MCF 10A (cell line): ENCODE measurements at places on chromosomes 3 and 15. TPM values are rescaled to one million over a fixed set of nuclear protein-coding genes. Genes with fewer than 3 reads are reported as not detected.

SAXO2 gene
- 3.9 and 4.2 TPM in 2 replicates for total RNA-seq

DNA sequence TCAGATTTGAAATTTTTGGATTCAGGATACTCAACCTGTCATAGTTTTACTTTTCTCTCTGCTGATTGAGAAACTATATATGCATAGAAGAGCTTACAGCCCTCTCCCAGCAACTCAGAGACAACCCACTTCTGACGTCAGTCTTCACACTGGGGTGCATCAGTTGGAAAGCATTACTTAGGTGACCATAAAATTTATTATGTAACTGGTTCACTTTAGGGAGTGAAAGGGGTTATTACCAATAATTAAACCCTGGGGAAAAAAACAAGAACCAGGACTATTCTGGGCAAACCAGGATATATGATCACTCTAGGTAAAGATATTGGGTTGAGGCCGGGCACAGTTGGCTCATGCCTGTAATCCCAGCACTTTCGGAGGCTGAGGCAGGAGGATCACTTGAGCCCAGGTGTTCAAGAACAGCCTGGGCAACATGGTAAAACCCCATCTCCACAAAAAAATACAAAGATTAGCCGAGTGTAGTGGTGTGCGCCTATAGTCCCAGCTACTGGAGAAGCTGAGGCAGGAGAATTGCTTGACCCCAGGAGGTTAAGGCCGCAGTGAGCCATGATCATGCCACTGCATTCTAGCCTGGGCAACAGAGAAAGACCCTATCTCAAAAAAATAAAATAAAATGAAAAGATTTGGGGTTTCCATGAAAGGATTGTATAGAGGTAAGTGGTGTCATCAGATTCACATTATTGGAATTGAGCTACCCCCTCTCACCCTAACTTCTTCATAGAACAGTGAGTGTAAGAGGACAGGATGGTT is 27.1 kb downstream of the HES1 start:
- no peak overlapping the region for H3K4me3 ChIP-seq
- H3K4me1 ChIP-seq, result peaks cover 9% of the 10 kb centered on the region
- no peak overlapping the region for H3K27ac ChIP-seq
- DNase-seq, result no peak

GRCh38 chr3:148546959-148547358 is 150.7 kb upstream of the AGTR1 start:
- H3K27ac ChIP-seq, result no peak overlapping the region
- H3K4me3 ChIP-seq, result no peak overlapping the region
- DNase-seq, result no peak
- no peaks in the 10 kb centered on the region for H3K36me3 ChIP-seq
- peaks cover 30% of the 10 kb centered on the region for H3K27me3 ChIP-seq

CHST13 gene
- total RNA-seq, result not detected in 2 replicates

- no peak overlapping the region for H3K27ac ChIP-seq
- no peaks in the 10 kb centered on the region for H3K27me3 ChIP-seq
- DNase-seq, result no peak
- H3K36me3 ChIP-seq, result no peaks in the 10 kb centered on the region
Observed at GRCh38 chr3:20123131-20123652, 62.8 kb downstream of the SGO1 start.

SPINT1 gene
- total RNA-seq, result 57.9 and 68.6 TPM in 2 replicates

LEO1 gene
- 24.2 and 29.3 TPM in 2 replicates for total RNA-seq

- peaks cover 29% of the 10 kb centered on the region for H3K4me1 ChIP-seq
- H3K27me3 ChIP-seq, result no peaks in the 10 kb centered on the region
- no peak for DNase-seq
- peaks cover 16% of the 10 kb centered on the region for H3K36me3 ChIP-seq
- peak overlapping the region; percentile 89 for H3K4me3 ChIP-seq
Observed at GRCh38 chr3:48990636-48991469, 812 bp downstream of the P4HTM start.

GRCh38 chr3:81910244-81910852 is 148.9 kb upstream of the GBE1 start:
- H3K4me3 ChIP-seq, result no peak overlapping the region
- peak; percentile 69 for DNase-seq
- H3K27ac ChIP-seq, result no peak overlapping the region
- no peaks in the 10 kb centered on the region for H3K27me3 ChIP-seq

DNA sequence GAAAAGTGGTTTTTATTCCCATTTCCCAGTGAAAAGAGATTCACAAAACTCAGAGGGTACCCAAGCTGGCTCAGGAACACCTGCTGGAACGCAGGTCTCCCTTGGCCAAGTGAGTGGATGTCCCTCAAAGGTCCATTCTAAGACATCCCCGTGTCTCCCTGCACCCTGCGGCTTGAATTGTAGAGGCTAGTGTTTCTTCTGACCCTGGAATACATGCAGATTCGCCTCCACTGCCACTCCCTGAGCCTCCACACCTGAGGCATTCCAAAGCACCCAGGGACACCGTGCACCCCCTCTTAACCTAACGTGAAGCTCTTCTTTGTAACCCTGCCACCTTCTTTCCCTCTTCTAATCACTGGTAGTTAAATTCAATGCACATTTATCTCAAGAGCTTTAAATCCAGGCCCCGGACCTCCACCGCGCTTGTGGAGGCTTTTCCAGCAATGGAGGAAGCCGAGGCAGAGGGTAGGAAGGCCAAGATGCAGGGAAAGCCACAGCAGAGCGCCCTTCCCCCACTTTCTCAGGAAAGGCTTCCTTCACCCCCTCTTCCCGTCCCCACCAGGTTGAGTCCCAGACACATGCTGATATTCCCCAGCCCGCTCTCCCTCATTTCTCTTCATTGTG is 590 bp upstream of the ITGA11 start:
- H3K36me3 ChIP-seq, result no peaks in the 10 kb centered on the region
- no peak overlapping the region for H3K27ac ChIP-seq
- DNase-seq, result no peak
- H3K4me1 ChIP-seq, result peaks cover 8% of the 10 kb centered on the region
- peaks cover 73% of the 10 kb centered on the region for H3K27me3 ChIP-seq

GRCh38 chr3:140559546-140559945 is 118.3 kb upstream of the TRIM42 start:
- DNase-seq, result no peak
- no peak overlapping the region for H3K4me3 ChIP-seq
- peaks cover 8% of the 10 kb centered on the region for H3K4me1 ChIP-seq
- no peak overlapping the region for H3K27ac ChIP-seq

DNA sequence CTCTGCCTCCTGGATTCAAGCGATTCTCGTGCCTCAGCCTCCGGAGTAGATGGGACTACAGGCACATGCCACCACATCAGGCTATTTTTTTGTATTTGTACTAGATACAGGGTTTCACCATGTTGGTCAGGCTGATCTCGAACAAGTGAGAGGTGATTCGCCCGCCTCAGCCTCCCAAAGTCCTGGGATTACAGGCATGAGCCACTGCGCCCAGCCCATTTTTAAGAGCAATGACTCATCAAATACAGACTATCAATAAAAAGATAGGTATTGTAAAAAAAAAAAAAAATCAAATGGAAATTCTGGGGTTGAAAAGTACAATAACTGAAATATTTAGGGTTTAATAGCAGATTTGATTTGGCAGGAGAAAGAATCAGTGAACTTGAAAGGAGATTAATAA is 129.0 kb downstream of the TJP1 start:
- DNase-seq, result no peak
- no peak overlapping the region for H3K4me3 ChIP-seq
- H3K4me1 ChIP-seq, result peaks cover 15% of the 10 kb centered on the region
- H3K36me3 ChIP-seq, result peaks cover 17% of the 10 kb centered on the region
- no peak overlapping the region for H3K27ac ChIP-seq

DNA sequence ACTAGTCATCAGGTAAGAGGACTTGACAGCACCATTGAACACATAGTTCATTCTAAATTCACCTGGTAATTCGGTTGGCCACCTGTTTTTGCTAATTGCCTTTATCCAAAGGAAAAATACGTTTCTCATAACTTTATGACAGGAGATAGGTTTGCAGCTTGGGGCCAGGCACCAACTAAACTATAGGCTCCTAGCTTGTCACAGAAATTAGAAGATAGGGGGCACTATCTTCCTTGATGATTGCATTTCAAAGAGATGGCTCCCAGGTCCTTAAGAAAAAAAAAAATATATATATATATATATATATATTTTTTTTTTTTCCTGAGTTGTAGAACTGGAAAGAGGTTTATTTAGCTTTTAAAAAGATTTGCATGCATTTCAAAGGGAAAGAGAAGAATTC is 563.6 kb downstream of the NAALADL2 start:
- no peak for DNase-seq
- peaks cover 3% of the 10 kb centered on the region for H3K4me1 ChIP-seq

DNA sequence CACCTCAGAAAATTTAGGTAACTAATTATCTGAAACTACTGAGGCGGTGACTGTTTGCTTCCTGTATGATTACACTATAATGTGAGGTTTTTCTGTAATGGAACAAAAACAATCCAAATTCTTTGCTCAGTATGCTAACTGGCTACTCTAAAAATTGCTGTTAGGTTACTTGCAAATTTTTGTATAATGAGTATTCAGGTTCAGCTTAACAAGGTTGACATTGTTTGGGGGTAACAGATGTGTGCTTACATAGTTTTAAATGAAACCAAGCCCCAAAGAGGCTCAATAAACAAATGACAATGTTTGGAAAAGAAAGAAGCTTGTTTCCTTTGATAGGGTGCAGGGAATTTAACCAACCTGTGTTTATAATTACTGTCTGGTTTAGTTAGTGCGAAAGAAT is 414.5 kb upstream of the MDFIC2 start:
- no peak overlapping the region for H3K4me3 ChIP-seq
- H3K27ac ChIP-seq, result no peak overlapping the region
- H3K27me3 ChIP-seq, result peaks cover 79% of the 10 kb centered on the region
- H3K36me3 ChIP-seq, result no peaks in the 10 kb centered on the region
- H3K4me1 ChIP-seq, result no peaks in the 10 kb centered on the region

GRCh38 chr3:167166012-167166411 is 214.1 kb downstream of the ZBBX start:
- no peaks in the 10 kb centered on the region for H3K4me1 ChIP-seq
- no peaks in the 10 kb centered on the region for H3K27me3 ChIP-seq
- DNase-seq, result no peak
- H3K4me3 ChIP-seq, result no peak overlapping the region
- H3K36me3 ChIP-seq, result no peaks in the 10 kb centered on the region

DNA sequence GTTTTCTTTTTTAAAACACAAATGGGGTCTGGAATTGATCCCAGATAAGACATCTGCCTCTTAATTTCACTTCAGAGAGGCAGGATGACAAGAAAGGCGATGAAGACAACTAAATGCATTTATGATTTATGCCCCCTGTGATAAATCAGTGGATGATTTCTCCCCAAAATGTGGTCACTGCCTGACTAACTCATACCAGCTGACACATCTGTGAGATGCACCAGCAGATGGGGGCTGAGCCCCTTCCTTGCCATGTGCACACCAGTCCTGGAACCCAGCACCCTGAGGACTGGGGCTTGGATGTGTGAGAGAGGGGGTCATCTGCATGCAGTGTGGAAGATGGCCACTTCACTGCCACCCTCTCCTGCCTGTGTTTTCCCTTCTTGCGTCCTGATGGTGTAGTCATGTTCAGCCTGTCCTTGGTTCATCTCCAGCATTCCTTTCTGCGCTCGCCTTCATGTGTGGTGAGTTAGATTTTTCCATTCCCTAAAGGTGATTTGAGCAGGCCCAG is 264.3 kb downstream of the LRTM1 start:
- no peaks in the 10 kb centered on the region for H3K27me3 ChIP-seq
- no peaks in the 10 kb centered on the region for H3K36me3 ChIP-seq
- H3K27ac ChIP-seq, result no peak overlapping the region
- H3K4me3 ChIP-seq, result no peak overlapping the region

DNA sequence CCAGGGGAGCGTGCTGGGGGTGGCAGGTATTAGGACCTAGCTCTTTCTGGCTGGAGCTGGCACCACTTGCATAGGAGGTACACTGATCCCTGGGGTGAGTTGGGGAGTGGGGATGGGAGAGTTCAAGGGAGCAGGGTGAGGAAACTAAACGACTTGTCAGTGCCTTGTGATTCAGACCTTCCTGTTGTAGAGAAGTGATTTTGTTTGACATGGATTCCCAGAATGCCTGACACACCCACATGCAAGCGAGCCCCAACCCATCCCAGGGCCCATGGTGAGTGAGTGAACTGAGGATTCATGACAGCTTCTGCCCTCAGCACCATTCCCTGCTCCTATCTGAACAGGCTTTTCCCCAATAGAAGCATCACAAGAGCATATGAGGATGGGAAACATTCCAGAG is 15.6 kb upstream of the UBE2Q2 start:
- no peak overlapping the region for H3K27ac ChIP-seq
- peaks cover 22% of the 10 kb centered on the region for H3K4me1 ChIP-seq
- no peaks in the 10 kb centered on the region for H3K27me3 ChIP-seq
- H3K4me3 ChIP-seq, result no peak overlapping the region

- no peak overlapping the region for H3K27ac ChIP-seq
Observed at GRCh38 chr3:120749843-120750242, 7.3 kb downstream of the GTF2E1 start.

- H3K4me3 ChIP-seq, result no peak overlapping the region
- no peaks in the 10 kb centered on the region for H3K27me3 ChIP-seq
- no peaks in the 10 kb centered on the region for H3K4me1 ChIP-seq
Observed at GRCh38 chr3:108677811-108678210, 79.4 kb downstream of the RETNLB start.

DNA sequence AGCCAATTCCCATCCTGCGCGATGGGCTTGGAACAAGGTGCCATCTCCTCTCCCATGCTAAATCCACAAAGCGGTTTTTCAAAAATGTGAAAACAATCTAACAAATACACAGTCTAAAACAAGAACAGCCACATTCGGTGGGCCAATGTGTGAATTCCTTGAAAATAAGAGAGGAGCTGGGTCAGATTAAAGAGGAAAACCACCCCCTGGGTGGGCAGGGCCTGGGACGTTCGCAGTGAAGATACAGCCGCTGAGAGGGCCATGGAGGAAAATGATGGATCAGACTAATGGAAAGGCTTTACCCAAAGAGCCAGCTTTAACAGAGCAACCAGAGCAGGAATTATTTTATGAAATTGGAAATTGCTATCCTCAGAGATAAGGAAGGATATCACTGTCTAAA is 27.4 kb downstream of the PRR20G start:
- no peak overlapping the region for H3K27ac ChIP-seq
- peaks cover 23% of the 10 kb centered on the region for H3K4me1 ChIP-seq
- no peak overlapping the region for H3K4me3 ChIP-seq
- H3K27me3 ChIP-seq, result no peaks in the 10 kb centered on the region

FBXO40 gene
- total RNA-seq, result not detected in 2 replicates

- no peak overlapping the region for H3K4me3 ChIP-seq
- H3K4me1 ChIP-seq, result no peaks in the 10 kb centered on the region
- no peaks in the 10 kb centered on the region for H3K27me3 ChIP-seq
- H3K27ac ChIP-seq, result no peak overlapping the region
- no peaks in the 10 kb centered on the region for H3K36me3 ChIP-seq
- no peak for DNase-seq
Observed at GRCh38 chr3:120640231-120640630, 41.8 kb downstream of the HGD start.

DNA sequence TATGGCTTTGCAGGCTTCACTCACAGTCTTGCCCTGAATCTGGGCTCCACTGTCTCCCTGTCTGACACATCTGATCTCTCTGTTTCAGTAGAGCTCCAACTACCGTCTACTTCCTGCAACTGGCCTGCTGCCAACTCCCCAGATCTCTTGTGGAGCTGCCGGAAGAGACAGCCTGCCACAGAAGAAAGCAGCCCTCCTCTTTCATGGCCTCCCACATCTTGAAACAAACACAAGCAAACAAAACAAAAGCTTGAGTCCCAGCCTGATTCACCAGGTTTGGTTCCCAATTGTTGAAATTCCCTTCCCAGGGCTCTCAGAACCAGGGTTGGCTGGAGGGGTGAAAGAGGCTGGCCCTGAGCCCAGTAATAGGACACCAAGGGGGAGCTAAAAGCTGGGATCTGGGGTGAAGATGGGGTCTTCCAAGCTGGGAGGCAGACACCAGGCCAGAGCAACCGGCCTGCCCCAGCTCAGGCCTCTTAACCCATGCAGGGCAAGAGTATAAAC is 55.3 kb upstream of the CA12 start:
- peaks cover 7% of the 10 kb centered on the region for H3K4me1 ChIP-seq
- no peak overlapping the region for H3K27ac ChIP-seq
- H3K36me3 ChIP-seq, result no peaks in the 10 kb centered on the region
- no peaks in the 10 kb centered on the region for H3K27me3 ChIP-seq
- DNase-seq, result peak; percentile 66
